ENCODE measurements at places on chromosomes 12 and 14. TPM values are rescaled to one million over a fixed set of nuclear protein-coding genes. Genes with fewer than 3 reads are reported as not detected.

GRCh38 chr12:11875414-11875935 is 195.3 kb upstream of the BCL2L14 start:
- DNase-seq, result no peak

DNA sequence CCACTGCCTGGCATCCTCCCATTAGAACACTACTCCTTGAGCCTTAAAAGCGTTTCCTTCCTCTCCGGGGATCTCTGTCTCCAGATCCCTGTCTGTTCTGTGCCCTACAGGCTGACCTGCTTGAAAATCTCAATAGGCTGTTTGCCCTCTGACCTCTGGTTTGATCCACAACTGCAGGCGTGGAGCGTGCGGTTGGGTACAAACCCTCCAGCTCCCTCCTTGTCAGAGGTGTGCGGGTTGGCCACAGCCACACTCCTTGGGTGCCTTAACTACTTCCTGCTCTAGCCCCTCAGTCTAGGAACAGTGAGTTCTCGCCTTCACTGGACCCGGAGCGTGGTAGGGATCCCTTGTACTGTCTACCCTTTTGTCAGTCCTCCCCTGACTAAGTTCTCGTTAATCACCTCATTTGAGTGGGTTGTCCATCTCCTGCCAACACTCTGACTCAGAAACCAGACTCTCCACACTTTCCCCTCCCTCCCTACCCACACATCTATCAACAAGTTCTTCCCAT is 33.1 kb downstream of the CMKLR1 start:
- no peak for DNase-seq

DNA sequence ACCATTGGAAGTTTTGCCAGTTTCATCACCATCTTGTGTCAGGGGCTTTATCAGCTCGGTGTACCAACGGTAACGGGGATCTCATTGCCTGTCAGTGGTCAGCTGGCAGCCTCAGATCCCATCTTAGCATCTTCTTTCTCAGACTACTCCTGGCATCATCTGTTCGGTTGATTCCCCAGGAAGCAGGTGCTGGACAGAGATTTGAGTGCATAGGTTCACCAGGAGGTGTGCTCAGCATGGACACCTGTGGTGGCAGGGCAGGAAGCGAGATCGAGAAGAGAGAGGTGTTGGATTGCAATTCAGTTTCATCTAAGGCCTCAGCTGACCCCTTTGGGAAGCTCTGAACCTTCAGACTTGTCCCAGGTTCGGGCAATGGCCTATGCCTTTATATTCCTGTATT is 76.0 kb downstream of the C12orf75 start:
- DNase-seq, result no peak

DNA sequence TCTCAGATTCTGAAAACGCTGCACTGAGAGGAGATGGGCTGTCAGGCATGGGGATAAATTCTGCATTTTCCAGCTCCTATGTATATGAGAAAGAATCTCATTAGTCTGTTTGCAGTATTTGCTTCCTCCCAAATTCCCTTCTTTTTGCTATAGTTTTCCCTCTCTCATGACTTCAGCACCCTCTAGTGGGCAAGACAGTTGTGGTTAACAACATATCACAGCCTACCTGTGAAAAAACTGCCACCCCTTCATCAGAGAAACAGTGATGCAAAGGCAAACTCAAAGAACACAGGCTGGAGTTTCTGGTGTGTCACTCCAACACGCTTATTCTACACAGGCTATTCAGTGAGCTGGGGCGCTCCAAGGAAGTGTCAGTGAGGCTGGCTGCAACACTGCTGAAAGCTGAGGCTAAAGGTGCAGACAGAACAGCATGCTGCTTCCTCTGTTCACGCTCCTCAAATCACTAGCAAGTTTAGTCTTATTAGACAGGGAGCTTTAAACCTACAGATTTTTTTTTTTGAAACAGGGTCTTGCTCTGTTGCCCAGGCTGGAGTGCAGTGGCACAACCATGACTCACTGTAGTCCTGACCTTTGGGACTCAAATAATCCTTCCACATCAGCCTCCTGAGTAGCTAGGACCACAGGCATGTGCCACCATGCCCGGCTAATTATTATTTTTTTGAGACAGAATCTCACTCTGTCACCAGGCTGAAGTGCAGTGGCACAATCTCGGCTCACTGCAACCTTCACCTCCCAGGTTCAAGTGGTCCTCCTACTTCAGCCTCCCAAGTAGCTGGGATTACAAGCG is 19.3 kb downstream of the ZC2HC1C start:
- no peak for DNase-seq

Gene ADCY6
- total RNA-seq, result 102 TPM
